Stimulated activated CD8-positive, alpha-beta memory T cell treated with anti-CD3 and anti-CD28 coated beads, Interleukin-15, amount 100 ng/mL, for 48 hours (primary cell): ENCODE measurements at places on chromosomes 5 and 9.

GRCh38 chr5:111851631-111852548, 94.9 kb upstream of the NREP start:
- no peak for DNase-seq

GRCh38 chr9:136304981-136305380, 1.1 kb upstream of the CCDC187 start:
- DNase-seq, result no peak

DNA sequence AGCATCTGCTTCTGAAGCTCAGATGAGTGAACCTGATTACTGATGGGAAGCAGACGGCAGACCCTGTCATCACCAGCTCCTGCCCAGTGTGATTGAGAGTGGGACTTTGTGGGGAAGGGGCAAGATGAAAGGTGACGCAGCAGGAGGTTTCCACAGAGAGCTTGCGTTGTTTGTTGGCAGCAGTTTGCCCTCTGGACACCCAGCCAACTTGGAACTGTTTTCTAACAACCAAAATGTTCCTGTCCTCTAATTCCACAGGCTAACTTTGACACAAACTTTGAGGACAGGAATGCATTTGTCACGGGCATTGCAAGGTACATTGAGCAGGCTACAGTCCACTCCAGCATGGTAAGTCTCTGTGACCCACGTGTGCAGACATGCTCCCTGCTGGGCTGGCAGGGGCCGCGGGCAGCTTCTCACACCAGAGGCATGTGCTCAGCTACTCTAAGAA, 20.9 kb downstream of the CYFIP2 start:
- no peak for DNase-seq

DNA sequence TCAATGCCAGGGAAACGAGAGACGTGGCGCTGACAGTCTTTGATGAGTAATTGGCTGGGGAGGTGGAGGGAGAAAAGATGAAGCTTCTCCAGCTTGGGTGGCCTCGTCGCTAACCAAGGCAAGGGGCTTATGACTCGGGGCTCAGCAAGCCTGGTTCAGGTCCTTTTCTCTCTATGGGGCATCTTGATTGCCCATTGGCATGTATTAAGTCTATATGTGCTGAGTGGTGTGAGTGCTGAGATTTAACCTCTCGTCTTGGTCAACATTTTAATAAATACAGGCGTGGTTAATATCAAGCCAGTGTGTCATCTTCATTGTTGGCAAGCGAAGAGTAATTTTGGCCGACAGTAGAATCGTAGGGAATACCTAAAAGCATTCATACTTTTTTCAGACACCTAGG, 85.9 kb downstream of the RAI14 start:
- DNase-seq, result no peak

DNA sequence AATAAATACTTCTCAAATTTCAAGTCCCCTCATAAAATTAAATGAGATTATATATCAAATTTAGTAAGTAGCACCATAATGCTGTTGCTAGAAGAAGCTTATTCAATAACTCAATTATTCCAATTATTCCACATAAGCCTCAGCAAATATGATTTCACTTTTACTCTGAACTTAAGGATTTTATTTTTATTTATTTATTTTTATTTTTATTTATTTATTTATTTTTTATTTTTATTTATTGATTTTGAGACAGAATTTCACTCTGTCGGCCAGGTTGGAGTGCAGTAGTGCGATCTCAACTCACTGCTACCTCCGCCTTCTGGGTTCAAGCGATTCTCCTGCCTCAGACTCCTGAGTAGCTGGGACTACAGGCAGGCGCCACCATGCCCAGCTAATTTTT, 1308.3 kb upstream of the CDH9 start:
- no peak for DNase-seq

DNA sequence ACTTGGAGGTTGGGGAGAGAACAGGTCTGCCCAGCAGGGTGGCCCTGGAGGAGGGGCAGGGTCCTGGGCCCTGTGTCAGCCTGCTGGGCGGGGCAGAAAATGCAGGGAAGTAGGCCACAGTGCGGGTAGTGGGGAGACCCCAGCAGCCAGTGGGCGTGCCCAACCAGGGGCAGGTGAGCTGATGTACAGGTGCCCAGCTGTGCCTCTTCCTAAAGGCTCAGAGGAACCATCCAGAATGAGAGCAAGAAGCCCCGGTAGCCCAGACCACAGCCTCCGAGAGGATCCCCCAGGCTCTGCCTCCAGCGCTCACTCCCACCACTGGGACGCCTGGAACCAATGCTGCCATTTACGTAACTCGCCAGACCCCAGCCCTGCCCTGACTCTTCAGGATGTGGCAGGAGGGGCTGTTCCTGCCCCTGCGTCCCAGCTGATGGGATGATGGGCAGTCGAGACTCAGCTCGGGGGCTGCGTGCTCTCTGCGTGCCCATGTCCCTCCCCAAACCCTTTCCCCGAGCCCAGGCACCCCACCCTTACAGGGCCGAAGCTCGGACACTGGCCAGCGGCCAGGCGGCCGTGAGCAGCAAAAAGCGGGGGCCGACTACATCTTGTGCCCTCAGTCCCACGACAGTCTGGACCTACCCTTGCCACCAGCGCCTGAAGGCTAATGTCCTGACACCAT, 17.9 kb upstream of the QRFP start:
- no peak for DNase-seq

- DNase-seq, result no peak
Measured at GRCh38 chr5:24314106-24314505, 330.7 kb downstream of the CDH10 start.

GRCh38 chr9:68795411-68795810, 90.4 kb downstream of the PIP5K1B start:
- no peak for DNase-seq

DNA sequence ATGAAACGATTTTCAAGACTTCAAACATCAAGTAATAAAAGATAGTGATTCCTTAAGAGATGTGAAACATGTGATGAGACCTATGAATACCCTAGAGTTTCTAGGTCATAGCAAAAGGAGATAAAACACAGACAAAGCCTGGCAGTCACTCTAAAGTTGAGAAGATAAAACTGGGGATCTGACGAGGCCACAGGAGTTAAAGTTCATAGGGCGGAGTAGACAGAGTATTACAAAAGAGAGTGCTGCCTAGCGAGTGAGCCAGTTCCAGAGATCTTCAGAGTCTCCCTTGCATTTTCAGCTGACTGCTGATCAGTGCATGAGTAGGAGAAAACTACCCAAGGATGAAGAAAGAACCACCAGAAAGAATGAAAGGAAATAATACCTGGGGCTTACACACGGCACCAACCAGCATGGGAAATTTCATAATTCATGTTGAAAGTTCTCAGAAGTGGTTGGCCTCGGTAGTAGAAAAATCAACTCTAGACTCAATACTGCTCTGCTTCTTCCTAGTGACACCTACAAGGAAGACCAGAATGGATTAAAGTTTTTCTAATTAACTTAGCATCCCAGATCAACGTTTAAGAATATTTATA, 30.4 kb downstream of the FBXO4 start:
- DNase-seq, result no peak

- DNase-seq, result no peak
Measured at GRCh38 chr9:2209400-2209799, 194.3 kb downstream of the SMARCA2 start.
